ENCODE measurements at places on chromosomes 16 and 17. TPM values are rescaled to one million over a fixed set of nuclear protein-coding genes. Genes with fewer than 3 reads are reported as not detected.

TEX14 gene
- under 0.01 TPM for total RNA-seq

RRAD gene
- 3.2 TPM for total RNA-seq

GRCh38 chr16:48392407-48392806, 7.2 kb upstream of the SIAH1 start:
- no peaks in the 10 kb centered on the region for H3K36me3 ChIP-seq
- peaks cover 11% of the 10 kb centered on the region for H3K4me1 ChIP-seq
- no peak overlapping the region for H3K4me3 ChIP-seq
- no peaks in the 10 kb centered on the region for H3K27me3 ChIP-seq

DNA sequence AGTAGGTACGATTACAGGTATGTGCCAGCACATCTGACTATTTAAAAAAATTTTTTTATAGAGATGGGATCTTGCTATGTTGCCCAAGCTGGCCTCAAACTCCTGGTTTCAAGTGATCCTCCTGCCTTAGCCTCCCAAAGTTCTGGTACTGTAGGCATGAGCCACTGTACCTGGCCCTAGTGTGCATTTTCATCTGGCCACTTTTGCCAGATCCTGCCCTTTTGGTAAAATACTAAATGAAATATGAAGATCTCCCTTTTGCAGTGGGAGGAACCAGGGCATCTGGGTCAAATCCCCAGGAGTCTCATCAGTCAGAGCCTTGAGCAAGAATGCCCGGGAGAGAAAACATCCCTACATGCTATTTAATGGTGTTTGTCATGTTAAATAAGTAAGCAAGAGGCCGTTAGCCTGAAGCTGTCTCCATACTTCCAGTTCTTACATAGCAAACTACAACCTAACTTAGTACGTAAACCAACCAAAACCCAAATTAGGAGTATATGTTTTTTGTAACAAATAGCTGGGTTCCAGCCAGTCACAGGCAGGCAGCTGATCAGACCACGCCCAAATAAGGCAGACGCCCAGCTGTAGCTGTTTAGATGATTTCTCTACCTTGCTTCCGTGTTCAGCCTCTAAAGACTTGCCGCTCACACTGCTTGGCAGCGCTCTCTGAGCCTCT, 46.5 kb upstream of the CLEC18A start:
- no peaks in the 10 kb centered on the region for H3K36me3 ChIP-seq
- no peak overlapping the region for H3K4me3 ChIP-seq
- DNase-seq = no peak
- H3K27me3 ChIP-seq = no peaks in the 10 kb centered on the region
- H3K27ac ChIP-seq = no peak overlapping the region

- H3K27me3 ChIP-seq = no peaks in the 10 kb centered on the region
- H3K27ac ChIP-seq = peak within 1 kb of the TSS; percentile 75
- peak; percentile 99 for DNase-seq
- H3K4me3 ChIP-seq = peak within 1 kb of the TSS; percentile 87
- H3K36me3 ChIP-seq = peaks cover 15% of the 10 kb centered on the region
Measured at GRCh38 chr16:50065624-50066481, at the start of gene HEATR3. Gene HEATR3, plus strand, starts transcription at chr16:50065970. Its CDS starts 162 bp downstream, at chr16:50066132.

Data from osteoblast (primary cell).